ENCODE measurements at places on chromosomes 11 and 22.

GRCh38 chr11:2770761-2771301, 71.0 kb upstream of the KCNQ1OT1 start:
- no peak for DNase-seq

DNA sequence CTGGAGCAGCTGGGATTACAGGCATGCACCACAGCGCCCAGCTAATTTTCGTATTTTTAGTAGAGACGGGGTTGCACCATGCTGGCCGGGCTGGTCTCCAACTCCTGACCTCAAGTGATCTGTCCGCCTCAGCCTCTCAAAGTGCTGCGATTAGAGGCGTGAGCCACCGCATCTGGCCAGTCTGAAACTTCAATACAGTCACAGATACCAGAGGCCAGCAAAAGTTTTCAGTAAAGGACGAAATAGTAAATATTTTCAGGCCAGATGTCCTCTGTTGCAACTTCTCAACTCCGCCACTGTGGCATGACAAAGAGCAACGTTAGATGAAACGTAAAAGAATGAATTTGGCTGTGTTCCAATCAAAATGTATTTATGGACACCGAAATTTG, 403.6 kb downstream of the MN1 start:
- DNase-seq = no peak

DNA sequence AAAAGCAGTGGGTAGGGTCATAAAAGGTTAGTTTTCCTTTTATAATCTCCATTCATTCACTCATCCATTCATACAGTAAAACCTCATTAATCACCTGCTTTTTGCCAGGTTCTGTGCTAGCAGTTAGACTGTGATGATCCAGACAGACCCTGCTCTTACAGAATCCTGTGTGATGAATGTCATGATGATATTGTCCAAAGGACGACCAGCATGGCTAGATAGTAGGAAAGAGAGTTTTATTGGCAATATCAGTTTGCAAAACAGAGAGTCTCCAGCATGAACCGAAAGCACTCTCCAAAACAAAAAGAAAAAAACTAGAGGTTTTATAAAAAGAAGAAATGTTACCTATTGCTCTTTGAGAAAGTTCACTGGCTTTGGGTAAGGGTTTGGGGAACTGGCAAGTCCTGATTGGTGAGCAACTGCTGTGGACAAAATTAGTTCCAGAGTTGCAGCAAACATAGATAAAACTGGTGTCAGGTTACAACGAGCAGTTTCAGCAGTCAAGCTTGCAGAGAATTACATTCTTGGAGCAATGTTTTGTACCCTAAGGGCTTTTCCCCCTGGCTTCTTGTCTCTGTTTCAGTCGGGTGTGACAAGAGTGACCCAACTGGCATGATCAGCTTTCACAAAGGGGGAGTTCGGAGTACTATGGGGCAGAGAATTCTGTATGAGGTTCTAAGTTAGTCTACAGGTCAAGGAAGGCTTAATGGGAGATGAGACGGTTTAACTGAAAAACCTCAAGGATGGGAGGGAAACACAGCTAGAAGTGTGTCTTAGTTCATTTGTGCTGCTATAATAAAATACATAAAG, 58.3 kb downstream of the HSD17B12 start:
- DNase-seq = no peak

DNA sequence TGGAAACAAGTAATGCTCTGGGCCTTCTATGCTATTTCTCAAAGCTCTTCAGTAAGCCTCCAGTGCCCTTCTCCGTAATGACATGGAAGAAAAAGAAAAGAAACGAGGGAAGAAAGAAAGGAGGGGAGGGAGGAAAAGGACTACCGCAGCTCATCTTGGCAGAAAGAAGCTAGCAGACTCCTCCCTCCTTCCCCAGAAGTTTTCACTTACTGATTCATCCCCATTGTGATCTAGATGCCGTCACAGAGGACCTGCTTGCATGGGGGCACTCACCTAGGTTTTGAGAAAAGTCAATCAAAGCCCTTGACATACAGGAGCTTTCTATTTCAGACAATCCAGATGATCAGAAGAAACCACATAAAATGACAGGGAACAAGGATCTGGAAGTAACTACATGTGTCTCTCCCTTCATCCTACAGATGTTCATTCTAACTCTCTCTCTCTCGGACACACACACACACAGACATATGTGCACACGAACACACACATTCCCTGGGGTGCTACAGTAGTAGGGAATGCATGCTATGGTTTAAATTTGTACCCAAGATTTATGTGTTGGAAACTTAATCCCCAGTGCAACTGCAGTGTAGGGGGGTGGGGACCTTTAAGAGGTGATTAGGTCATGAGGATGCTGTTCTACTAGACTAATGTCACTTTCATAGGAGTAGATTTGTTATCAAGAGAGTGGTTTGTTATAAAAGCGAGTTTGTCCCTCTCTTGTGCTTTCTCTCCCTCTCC, 37.6 kb upstream of the RCN1 start:
- DNase-seq = no peak

DNA sequence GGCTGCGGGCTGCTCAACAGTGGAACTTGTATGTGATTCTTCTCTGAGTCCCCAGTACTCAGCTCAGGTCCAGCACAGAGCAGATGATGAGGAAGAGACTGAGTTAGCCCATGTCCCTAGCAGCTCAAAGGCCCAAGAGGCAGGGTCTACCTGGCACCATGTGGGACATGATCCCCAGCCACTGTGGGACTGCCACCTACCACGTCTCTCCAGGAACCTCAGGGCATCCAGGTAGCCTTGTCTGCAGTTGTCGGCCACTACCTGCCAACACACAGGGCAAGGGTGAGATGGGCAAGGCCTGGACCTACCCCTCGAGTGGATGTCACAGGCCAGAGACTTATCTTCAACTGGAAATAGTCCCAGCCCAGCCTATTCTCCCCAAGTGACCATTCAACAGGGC, 4.4 kb downstream of the PNPLA5 start:
- DNase-seq = no peak

- DNase-seq = no peak
Measured at GRCh38 chr11:34976496-34977088, 60.2 kb downstream of the PDHX start.

DNA sequence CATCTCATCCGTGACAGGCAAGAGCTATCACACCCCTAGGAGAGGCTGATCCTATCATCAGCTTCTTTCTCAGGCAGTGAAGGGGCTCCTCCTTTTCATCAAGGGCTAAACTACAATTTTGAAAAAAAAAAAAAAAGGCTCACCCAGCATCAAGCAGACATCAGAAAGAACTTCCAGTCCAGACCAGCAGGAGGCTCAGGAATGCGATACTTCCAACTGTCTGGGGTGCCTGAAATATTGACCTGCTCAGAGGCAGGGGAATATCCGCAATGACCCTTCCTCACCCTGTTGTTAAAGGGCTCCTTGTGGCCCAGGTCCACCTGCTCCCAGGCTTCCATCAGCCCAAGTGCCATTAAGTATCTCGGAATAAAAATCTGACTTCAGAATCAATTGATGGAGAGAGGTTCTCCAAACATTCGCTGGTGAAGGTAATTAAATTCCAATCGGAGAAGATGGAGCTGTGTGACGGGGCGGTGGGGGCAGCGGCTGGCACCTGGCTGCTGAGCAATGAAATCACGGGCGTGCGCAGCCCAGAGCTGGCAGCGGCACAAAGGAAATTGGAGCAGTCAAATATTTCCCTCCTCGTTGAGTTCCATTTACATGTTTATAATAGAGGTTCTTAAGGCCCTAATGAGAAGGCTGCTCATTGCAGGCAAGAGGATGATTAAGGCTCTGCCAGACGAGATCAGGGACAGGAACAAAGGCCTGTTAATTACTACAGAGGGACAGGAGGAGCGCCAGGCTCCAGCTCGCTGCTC, 69.0 kb upstream of the THY1 start:
- DNase-seq = no peak

- no peak for DNase-seq
Measured at GRCh38 chr22:31490496-31490925, 869 bp upstream of the EIF4ENIF1 start.

DNA sequence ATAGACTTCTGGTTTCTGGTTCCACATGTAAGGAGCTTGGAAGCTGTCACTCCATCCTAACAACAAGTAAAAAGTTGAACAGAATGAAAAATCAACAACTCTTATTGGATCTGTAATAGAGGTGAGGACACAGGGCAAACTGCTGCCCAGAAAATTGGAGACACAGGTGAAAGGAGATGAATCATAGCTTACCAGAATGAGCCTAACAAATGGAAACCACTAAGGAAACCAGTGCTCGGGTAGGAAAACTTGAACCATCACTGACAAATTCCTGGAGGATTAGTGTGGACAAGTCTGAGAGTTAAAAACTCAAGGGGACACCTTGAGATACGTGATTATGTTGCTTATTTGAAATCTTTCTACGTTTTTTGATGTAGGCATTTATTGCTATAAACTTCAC, 52.1 kb downstream of the GDPD4 start:
- no peak for DNase-seq

GRCh38 chr22:36464715-36465231, 16.7 kb downstream of the TXN2 start:
- DNase-seq = no peak

DNA sequence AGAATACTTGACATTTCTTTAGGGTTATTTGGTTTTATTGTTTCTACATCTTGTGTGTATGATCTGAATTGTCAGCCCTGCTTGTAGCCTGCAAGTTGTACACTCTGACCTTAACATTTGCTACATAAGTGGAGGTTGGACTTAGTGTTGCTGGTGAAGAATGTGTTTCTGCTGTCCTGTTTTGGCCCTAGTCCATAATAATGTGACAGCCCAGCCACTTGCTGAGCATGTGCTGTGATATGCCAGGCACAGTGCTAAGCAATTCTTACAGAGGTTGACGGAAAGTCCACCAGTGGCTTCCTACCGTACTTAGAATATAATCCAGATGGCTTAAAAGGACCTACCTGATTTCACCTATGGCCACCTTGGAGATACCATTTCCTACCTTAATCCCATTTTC, 526.6 kb downstream of the NELL1 start:
- no peak for DNase-seq

DNA sequence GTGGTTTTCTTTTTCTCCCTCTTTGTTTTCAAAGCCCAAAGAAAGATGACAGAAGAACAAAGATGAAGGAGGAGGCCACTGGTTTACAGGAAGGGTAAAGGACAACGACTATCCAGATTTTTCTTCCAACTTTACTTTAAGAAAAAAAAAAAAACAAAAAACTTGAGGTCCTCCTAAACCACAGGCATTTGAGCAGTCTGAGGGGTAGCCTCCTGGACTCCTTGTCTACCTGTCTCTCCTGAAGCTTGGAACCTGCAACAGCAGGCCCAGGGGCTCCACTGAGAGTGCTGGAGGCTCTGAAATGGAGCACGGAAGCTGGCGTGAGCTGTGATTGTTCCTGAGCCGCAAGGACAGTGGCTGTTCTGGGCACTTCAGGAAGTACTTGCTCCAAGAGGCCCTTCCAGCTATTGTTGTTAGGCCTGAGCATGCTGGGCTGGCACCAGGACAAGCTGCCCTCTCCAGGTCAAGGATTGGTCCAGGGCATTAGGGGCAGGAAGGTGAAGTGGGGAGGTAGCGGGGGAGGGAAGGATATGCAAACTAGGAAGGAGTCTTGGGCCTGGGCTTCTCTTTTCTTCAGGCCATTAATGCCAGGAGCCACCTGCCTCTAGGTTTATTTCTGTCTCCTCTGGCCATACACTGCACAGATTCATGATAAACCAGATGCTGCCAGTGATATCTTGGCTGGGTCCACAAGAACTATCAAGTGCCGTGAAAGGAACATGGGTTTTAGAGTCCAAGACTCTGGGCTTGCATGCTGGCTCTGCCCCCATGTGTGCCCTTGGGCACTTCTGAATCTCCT, 147.3 kb downstream of the CCDC34 start:
- no peak for DNase-seq

DNA sequence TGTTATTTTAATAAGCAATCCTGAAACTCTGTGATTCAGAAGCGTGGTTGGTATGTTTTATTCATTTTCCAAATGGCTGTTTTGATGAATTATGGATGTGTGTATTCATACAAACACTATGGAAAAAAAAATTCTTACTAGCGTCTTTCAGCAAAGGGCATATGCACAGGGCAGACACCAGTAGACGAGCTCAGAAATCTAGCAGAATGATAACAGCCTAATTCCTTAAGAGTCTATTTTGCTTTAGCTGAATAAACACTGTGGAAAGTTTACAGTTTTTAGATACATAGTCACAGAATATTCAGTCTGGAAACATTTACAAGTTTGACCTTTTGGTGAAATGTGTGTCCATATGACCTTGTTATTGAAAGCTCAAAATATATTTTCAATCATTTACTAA, 418.8 kb upstream of the LUZP2 start:
- DNase-seq = no peak

GRCh38 chr22:30241576-30242371, 4.8 kb downstream of the LIF start:
- DNase-seq = no peak

DNA sequence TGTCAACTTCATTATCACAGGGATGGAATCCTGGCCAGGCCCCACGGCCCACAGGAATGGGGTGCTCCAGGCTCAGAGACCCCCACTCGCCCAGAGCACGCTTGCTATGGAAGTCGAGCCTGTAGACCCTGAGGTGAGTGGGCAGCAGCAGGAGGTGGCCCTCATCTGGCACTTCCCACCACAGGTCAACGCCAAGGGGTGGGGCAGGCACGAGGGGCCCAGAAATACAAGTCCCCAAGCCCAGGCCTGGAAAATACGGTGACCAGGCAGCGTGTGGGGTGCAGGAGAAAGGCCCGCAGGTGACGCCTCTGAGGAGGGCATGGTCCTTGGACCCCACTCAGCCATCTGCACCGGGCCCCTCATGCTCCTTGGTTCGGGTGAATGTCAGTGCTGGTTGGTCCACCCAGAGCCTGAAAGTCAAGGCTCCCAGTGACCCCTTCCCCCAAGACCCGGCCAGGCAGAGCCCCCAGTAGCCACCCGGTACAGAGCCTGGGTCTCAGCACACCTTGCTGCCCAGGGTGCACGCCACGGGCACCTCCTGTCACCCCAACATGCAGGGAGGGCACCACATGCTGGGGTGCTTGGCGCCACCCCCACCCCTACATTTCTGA, 2.4 kb downstream of the MOB2 start:
- no peak for DNase-seq

GRCh38 chr11:65802841-65803240, 16.0 kb downstream of the OVOL1 start:
- DNase-seq = no peak

GRCh38 chr22:38531251-38531938, 25.3 kb upstream of the DDX17 start:
- no peak for DNase-seq

GRCh38 chr11:99370549-99371216, 349.9 kb downstream of the CNTN5 start:
- DNase-seq = no peak
